ENCODE measurements at places on chromosomes 16 and 17.

DNA sequence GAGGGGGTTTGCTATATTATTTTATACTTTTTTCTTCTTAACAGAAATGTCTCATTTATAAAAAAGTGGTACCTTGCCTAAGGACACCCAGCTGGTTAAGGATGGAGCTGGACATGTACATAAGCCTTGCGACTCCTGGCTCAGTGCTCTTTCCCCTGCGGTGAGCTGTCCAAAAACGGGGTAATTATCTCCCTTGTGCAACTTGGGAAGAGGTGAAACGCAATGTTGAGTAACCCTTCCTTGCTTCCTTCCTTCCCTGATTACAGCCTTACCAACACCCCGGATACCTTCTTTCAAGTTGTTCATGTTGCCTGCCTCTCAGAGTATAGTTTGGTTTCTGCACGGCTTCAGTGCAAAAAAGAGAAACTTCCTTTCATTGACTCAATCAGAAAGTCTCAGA, 94.1 kb upstream of the XYLT1 start:
- no peak overlapping the region for H3K4me3 ChIP-seq
- no peaks in the 10 kb centered on the region for H3K36me3 ChIP-seq
- no peak for DNase-seq
- H3K4me1 ChIP-seq, result no peaks in the 10 kb centered on the region

DNA sequence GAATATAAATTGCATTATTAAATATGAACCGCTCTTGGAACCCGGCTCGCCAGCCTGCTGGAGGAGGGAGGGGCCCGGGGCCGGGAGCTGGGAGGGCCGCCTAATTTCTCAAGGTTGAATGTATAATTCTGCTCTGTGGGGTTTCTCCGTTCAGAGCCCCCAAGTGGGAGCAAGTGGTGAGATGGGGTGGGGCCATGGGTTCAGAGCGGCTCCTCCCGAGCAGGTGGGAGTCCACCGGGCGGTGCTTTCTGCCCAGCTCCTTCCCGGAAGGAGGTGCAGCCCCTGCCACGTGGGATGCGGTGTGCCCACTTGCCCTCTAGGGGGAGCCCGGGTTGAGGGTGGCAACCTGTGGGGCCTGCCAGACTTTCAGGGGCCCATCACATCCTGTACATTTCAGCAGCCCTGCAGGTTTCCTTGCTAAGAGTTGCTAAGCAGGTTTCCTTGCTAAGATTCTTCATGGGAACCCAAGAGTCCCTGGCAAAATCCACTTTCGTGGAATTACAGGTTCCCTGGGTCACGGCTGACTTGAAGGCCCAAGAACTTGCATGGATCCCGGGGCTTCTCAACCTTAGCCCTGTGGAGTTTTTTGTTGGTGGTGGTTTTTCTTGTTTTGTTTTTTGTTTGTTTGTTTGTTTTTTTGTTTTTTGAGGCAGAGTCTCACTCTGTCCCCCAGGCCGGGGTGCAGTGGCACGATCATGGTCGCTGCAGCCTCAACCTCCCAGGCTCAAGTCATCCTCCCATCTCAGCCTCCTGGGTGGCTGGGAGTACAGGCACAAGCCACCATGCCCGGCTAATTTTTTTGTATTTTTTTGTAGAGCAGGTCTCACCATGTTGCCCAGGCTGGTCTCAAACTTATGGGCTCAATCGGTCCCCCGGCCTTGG, 196.7 kb upstream of the GSE1 start:
- H3K4me1 ChIP-seq, result no peaks in the 10 kb centered on the region
- no peak overlapping the region for H3K4me3 ChIP-seq
- H3K27me3 ChIP-seq, result no peaks in the 10 kb centered on the region
- DNase-seq, result no peak
- no peaks in the 10 kb centered on the region for H3K36me3 ChIP-seq
- no peak overlapping the region for H3K27ac ChIP-seq

- H3K27me3 ChIP-seq, result no peaks in the 10 kb centered on the region
- no peak overlapping the region for H3K27ac ChIP-seq
- peaks cover 7% of the 10 kb centered on the region for H3K4me1 ChIP-seq
- no peak for DNase-seq
- no peak overlapping the region for H3K4me3 ChIP-seq
Measured at GRCh38 chr17:27466376-27466742, 10.1 kb downstream of the KSR1 start.

DNA sequence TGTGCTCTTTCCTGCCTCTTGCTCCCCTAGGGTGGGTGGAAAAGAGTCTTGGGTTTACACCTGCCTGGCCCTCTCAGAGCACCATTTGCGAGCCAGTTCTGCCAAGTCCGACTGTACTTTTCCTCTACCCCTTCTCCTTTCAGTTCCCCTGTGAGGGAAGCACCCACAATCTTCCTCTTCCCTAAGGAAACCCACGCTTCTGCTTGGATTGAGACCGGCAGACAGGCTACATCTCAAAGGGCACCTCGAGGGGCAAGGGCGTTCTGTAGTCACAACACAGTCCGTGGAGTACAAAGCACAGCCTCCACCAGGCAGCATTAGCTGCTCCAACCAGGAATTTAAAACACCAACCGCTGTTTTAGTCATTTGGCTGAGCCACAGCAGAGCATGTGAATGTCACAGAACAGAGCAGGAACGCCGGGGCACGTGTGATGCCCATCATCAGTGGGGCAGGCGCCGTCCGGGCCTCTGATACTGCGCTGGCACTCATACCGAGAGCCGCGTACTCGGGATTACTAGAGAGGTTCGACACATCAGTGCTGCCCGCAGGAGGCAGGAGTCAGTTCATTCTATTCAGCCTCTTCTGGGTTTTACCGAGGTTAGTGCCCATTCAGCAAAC, 13.7 kb upstream of the MNT start:
- no peak for DNase-seq
- H3K36me3 ChIP-seq, result peaks cover 5% of the 10 kb centered on the region
- H3K27ac ChIP-seq, result no peak overlapping the region
- no peak overlapping the region for H3K4me3 ChIP-seq
- no peaks in the 10 kb centered on the region for H3K27me3 ChIP-seq
- peaks cover 10% of the 10 kb centered on the region for H3K4me1 ChIP-seq

GRCh38 chr16:53905028-53905427, 201.1 kb downstream of the FTO start:
- H3K36me3 ChIP-seq, result no peaks in the 10 kb centered on the region
- no peak for DNase-seq
- H3K27ac ChIP-seq, result no peak overlapping the region
- no peak overlapping the region for H3K4me3 ChIP-seq
- H3K4me1 ChIP-seq, result no peaks in the 10 kb centered on the region
- no peaks in the 10 kb centered on the region for H3K27me3 ChIP-seq
